Activated T-cell treated with anti-CD3 and anti-CD28 coated beads for 4 hours (primary cell): ENCODE measurements at places on chromosomes 1 and 21.

GRCh38 chr1:29551123-29551936 lies 315.0 kb downstream of the PTPRU start:
- no peak for DNase-seq

- DNase-seq: no peak
Observed at GRCh38 chr1:16110884-16111283, 37.4 kb upstream of the FAM131C start.

DNA sequence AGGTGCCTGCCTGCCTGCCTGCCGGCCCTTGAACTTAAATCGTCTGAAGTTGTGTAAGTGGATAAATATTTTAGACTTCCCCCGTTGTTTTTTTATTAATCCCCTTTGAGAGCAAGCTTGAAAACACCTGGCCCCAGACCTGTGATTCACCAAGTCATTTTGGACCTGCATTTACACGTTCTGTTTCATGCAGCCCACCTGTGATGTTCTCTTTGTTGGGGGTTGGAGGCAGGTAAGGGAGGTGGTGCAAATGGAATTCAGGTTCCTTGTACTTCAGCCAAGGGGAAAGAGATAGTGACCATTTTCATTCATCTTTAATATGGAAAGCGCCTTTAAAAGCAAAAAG lies 1.2 kb downstream of the SLC37A1 start:
- DNase-seq: no peak

GRCh38 chr1:242008826-242009495 lies 10.1 kb upstream of the MAP1LC3C start:
- no peak for DNase-seq

- no peak for DNase-seq
Observed at GRCh38 chr1:2574350-2574749, 12.2 kb upstream of the PRXL2B start.

- no peak for DNase-seq
Observed at GRCh38 chr1:81840805-81841204, 40.1 kb downstream of the ADGRL2 start.

DNA sequence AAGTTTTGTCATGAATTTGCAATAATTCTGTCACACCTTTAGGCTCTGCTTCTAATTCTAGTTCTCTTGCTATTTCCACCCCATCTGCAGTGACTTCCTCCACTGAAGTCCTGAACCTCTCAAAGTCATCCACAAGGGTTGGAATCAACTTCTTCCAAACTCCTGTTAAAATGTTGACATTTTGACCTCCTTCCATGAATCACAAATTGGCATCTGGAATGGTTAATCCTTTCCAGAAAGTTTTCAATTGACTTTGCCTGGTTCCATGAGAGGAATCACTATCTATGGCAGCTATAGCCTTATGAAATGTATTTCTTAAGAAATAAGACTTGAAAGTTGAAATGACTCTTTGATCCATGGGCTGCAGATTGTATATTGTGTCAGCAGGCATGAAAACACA lies 19.7 kb upstream of the SFT2D2 start:
- no peak for DNase-seq

DNA sequence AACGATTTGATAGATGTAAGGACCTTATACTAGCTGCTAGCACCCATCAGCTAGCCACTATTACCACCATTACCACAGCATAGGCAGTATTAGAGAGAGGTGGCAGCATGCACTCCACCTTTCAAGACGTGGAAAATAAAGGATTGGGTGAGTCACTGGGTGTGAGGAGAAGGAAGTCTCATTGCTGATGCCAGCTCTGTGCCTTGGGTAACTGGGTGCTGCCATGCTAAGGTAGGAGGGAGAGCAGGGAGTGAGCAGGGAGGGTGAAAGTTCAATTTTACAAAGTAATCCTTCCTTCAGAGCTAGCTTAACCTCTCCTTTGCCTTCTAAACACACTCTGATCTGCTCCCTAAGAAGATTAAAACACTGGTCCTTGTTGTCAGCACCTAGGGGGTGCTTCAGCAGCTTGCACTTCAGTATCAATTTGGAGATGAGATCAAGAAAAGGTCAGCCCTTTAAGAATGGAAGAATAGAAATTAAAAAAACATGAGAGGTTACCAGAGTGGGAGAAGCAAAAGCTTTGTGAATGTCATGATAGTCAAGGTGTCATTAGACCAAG lies 1.8 kb upstream of the LIN9 start:
- no peak for DNase-seq
